ENCODE measurements at places on chromosomes 13 and 19. TPM values are rescaled to one million over a fixed set of nuclear protein-coding genes. Genes with fewer than 3 reads are reported as not detected.
A peak's percentile ranks its signal among the peaks of the same experiment; 100 is the strongest.

DNA sequence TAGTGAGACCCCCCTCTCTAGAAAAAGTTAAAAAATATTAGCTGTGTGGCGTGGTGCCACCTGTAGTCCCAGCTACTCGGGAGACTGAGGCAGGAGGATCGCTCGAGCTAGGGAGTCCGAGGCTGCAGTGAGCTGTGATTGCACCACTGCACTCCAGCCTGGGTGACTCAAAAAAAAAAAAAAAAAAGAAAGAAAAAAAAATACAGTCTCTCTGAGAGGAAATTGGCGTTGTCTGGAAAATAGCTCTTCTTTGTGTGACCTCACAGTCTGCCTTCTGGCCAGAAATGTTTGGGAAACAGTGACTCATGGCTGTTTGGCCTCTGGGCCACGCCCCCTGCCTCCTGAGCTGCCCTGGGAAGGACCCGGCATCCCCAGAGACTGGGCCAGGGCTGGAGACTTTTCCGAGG, 10.7 kb downstream of the MARCHF2 start:
- peak; percentile 94 for DNase-seq

DNA sequence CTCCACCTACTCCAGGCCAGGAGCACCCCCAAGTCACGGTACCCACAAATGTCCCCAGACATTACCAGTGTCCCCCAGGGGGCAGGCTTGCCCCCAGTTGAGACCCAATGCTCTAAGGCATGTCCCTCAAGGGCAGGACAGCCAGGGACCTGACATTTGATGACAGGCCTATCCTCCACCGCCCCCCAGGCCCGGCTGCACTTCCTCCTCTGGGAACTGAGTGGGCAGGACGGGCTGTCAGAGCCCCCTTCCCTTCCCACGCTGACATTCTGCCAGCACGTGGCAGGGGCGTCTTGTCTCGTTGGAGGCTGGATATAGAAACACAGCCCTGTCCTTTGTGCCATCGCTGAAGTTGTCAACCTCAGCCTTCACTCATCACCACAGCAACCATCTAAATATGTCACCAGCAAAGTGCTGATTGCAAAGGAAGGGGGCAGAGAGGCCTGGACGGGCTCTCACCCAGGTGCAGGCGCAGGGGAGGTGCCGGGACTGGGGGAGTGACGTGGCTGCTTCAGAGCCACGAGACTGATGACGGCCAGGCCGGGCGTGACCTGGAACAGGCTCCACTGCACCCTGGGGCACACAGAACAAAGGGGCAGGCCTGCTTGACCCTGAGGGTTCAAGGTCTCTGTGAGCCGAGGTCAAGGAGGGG, 38.4 kb downstream of the GNG7 start:
- no peak for DNase-seq

TEX29 gene
- 0.14 TPM for polyA plus RNA-seq

GRCh38 chr19:29971648-29972047, 29.6 kb downstream of the URI1 start:
- DNase-seq: no peak

DNA sequence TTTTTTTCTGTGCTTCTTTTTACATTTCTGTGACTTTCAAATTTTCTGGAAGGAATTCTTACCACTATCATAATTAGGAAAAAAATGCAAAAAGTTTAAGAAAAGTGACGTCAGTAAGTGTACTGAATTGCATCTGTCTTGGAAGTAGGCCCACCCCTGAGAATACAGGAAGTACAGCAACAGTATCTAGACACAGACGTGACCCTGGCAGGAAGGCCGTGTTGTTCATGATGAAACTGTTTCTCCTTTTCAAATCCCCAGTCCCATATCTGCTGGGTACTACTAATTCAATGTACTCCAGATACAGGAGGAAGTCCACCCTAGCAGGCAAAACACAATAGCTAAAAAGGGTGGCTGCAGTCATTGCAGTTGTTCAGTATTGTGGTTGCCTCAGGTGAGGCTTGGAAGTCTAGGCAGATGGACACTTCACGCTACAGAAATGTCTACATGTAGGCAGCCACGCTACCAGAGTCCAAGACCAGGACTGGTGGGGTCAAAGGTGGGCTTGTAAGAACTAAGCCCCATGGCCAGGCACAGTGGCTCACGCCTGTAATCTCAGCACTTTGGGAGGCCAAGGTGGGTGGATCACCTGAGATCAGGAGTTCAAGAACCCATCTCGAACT, 49.6 kb upstream of the MED4 start:
- DNase-seq: no peak

DNA sequence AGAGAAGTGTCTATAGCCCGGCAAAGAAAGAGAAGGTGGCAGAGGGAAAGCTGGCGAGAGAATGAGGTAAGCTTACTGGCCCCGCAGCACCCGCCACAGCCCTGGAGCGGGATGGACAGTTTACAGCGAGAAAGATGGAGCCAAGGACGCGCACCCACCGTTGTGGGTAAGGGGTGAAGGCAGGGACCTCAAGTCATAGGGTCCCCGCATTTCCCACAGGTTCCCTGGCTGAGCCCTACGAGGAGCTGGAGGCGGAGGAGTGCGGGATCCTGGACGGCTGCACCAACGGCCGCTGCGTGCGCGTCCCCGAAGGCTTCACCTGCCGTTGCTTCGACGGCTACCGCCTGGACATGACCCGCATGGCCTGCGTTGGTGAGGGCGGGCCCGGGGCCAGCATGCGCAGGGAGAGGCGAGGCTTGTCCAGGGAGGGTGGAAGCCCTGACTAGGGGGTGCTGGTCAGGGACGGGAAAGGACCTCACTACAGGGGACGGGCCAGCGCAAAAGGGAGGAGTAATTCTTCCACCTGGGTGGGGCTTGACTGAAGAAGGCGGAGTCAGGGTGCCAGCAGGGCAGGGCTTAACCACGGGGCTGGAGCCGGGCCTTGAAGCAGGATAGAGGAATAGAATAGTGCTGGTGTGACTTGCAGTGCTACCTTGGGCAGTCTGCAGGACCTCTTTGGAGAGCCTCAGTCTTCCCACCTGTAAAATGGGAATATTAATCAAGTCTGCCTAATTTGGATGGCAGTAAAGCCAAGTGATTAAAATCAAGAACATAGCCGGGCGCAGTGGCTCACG, 26.5 kb downstream of the LTBP4 start:
- no peak for DNase-seq

- DNase-seq: no peak
Observed at GRCh38 chr13:35744144-35744543, 267.7 kb upstream of the MAB21L1 start.

URAD gene
- polyA plus RNA-seq: not detected

GRCh38 chr13:22210134-22210930, 539.5 kb downstream of the FGF9 start:
- DNase-seq: no peak

All from psoas muscle (tissue), 8 donors.